ENCODE measurements at places on chromosomes 5 and 9. TPM values are rescaled to one million over a fixed set of nuclear protein-coding genes. Genes with fewer than 3 reads are reported as not detected.

BAAT gene
- not detected for total RNA-seq

LCNL1 gene
- not detected for total RNA-seq

- peak; percentile 61 for ATAC-seq
Measured at GRCh38 chr5:142807372-142807911, 37.3 kb downstream of the ARHGAP26 start.

- no peak for ATAC-seq
Measured at GRCh38 chr5:174521449-174521848, 202.9 kb upstream of the MSX2 start.

GRCh38 chr5:43161244-43161643 lies 30.8 kb upstream of the NIM1K start:
- ATAC-seq = no peak

GRCh38 chr9:90631964-90632363 lies 10.7 kb downstream of the DIRAS2 start:
- no peak for ATAC-seq

DNA sequence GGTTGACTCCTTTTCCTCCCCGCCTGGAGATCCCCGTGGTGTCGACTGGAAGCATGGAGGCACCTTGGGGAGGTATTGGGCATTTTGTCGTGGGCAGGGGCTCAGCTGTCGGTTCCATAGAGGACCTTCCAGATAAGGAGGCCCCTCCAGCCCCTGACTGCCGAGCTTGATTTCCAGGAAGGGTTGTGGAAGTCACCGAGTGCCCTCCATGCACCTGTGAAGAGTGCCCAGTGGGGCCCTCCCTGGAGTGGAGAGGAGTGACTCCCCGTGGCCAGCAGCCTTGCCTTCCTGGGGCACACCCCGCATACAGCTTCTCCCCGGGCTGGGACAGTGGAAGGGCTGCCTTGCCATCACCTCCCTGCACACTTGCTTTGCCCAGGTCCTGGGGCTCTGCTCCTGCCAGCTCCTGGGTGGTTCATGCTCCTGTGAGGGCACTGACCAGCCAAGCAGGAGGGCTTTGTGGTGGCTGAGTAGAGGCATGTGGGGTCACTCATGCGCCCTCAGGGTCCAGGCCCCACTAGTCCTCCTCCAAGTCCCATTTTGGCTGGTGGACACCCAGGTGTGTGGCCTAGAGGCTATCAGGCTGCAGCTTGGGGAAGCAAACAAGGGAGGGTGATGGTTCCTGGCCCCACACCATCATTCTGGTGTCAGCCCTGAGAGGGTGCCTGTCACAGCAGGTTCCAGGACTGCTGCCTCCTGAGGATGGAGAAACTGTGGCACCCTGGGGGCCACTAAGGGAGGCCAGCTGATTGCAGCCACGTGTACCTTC lies 133.0 kb downstream of the WNK2 start:
- ATAC-seq = no peak

DNA sequence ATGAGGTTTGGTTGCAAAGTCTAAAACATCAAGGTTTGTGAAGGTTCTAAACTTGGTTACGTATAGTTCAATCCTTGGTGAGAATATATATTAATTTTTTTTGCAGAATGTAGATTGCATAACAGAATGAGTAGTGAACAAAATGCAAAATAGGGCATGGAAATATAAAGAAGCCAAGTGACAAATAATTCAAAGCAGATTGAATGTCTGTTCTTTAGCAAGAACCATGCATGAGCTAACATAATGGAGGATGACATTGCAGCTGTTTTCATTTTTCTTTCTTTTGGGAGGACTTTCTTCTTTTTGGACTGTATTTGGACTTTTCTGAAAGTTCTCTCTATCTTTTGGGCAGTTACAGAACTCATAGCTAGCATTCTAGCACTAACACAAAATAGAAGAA lies 194.8 kb upstream of the MRPS30 start:
- ATAC-seq = no peak

All from gastroesophageal sphincter (tissue), 4 donors.